IMR-90 (cell line): ENCODE measurements at places on chromosomes 16 and 17. TPM values are rescaled to one million over a fixed set of nuclear protein-coding genes. Genes with fewer than 3 reads are reported as not detected.

The COG4 gene
- total RNA-seq = 85.0 and 96.1 TPM in 2 replicates

The CD300A gene
- total RNA-seq = not detected in 2 replicates

GRCh38 chr17:37744961-37745800, at the start of gene HNF1B:
HNF1B (minus strand) TSS chr17:37745059; CDS start chr17:37744884, 175 bp downstream.
- DNase-seq = no peak

- no peak for DNase-seq
Measured at GRCh38 chr17:49344914-49345313, 17.1 kb downstream of the ZNF652 start.

The BCL6B gene
- total RNA-seq = not detected in 2 replicates

DNA sequence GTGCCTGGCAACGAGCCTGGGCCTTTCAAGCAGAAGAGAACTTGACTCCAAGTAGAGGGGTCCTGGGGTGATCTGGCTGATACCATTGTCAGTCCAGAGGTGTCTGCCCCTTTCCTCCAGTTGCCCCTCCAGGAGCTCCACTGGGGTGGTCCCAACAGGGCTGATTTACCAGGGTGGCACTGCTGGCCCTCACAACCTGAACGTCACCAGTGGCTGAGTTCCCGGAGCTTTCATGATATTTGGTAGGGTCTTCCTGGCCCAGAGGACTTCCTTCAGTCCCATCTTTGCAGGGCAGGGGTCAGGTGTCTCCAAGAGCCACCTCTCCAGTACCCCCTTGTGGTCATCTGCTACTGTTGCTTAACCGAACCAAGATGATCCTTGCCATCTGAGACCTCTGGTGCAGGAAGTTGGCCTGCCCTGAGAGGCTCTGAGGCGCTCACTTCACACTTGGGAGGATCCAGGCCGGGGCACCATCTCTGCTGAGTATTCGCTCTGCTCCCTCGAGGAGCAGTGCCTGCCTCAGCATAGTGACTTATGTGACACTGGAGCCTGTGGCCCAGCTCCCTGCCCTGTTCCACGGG, 3.5 kb downstream of the LIMD2 start:
- no peak for DNase-seq

- peak; percentile 49 for DNase-seq
Measured at GRCh38 chr17:49556223-49556943, 19.3 kb upstream of the NXPH3 start.

- DNase-seq = no peak
Measured at GRCh38 chr16:15770107-15770506, 86.7 kb downstream of the MYH11 start.

DNA sequence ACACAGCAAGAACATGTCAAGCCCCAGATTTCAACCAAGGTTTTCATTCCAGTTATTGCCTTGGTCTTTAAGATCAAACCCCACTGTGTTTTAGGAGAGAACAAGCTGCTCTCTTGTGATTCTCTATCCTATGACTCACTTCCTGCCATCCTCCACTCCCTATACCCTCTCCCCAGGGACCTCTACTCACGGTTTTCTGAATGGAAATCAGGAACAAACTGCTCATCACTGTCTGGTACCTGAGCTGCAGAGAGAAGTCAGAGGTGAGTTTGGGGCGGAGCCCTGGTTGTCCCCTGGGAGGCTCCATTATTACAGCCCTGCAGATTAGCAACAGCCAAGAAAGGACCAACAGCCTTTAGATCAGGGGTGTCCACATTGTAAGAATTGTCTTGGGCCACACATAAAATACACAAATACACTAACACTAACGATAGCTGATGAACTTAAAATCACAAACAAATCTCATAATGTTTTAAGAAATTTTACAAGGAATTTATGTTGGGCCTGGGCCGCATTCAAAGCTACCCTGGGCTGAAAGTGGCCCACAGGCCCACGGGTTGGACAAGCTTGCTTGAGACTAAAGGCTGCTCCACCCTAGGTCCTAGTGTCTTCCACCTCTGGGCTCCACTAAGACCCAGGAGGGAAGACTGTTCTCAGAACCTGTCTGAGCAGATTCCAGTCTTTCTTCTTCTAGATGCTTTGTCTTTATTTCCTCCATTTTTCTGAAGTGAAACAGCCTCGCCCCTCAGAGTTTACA, 9.7 kb downstream of the ETV4 start:
- DNase-seq = peak; percentile 71

DNA sequence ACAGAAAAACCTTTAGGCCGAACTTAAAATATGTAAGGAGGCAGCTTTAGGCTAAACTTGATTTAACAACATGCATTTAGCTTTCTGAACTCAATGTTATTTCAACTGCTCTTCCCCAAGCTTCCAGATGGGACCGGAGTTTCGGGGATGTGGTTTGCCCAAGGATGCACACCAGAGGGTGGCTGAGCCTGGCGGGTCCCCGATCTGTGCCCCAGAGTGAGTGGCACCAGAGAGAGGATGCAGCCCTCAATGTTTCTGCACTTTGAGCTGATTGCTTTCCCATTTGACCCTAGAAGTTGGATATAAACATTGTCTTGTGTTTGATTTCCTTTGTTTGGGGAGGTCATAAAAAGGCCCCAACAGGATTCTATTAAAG, 348.0 kb upstream of the TNRC6C start:
- DNase-seq = no peak

The CACNG5 gene
- total RNA-seq = not detected in 2 replicates

GRCh38 chr17:50697062-50697461, 10.7 kb downstream of the ANKRD40 start:
- DNase-seq = no peak

DNA sequence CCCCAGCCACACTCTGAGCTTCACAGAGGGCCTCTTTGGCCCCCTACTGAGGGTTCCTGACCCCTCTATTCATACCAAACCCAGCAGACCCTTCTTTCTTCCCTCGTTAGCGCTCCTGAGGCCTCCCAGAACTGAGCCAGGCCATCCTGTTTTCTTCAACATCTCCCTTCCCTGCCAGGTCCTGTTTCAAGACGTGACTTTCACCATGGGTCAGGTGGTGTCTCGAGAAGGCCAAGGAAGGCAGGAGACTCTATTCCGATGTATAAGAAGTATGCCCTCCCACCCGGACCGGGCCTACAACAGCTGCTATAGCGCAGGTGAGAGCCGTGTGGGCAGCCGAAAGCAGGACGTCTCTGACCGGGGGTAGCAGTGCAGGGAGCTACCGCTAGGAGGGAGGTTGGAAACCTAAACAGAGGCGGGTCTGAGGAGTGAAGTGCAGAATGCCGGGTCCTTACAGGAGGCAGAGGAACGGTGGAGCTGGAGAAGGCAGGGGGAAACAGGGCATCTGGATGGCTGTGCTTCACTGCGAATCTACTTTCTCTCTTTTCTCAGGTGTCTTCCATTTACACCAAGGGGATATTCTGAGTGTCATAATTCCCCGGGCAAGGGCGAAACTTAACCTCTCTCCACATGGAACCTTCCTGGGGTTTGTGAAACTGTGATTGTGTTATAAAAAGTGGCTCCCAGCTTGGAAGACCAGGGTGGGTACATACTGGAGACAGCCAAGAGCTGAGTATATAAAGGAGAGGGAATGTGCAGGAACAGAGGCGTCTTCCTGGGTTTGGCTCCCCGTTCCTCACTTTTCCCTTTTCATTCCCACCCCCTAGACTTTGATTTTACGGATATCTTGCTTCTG, 1.3 kb upstream of the SENP3 start:
- peak; percentile 49 for DNase-seq

DNA sequence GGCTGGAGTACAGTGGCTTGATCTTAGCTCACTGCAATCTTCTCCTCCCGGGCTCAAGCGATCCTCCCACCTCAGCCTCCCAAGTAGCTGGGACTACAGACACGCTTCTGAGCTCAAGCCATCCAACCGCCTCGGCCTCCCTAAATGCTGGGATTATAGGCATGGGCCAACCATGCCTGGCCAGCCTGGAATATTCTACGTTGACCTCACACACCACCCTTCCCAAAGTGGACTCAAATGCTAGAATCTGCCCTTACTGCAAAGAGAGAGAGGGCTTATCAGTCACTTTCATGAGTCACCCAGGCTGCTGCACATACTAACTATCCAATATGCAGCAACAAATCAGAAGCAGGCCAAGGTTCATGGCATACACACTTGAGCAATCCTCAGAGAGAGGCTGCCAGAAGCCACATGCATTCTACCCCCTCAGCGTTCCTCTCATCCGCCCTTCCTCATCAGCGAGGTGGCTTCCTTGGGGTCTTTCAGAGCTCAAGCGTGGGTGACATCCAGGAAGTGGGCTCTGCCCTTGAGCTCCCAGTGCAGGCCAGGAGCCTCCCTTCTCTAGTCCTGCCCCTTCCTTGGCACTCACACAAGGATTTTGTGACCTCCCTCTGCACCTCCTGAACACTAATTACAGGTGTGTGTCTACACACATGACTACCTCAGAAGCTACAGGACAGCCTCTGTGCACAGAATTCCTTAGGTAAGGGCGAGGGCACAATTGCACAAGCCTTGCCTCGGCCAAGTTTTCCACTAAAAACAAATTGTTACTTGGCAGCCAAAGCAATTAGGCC, 24.8 kb upstream of the SIAH1 start:
- DNase-seq = peak; percentile 96

- DNase-seq = peak; percentile 75
Measured at GRCh38 chr16:56558024-56558747, 6.7 kb upstream of the MT4 start.

The SOCS7 gene
- 6.5 and 7.5 TPM in 2 replicates for total RNA-seq

The WSB1 gene
- total RNA-seq = 112 and 140 TPM in 2 replicates

The MYH2 gene
- not detected in 2 replicates for total RNA-seq

The ARRB2 gene
- 3.9 and 6.1 TPM in 2 replicates for total RNA-seq

- no peak for DNase-seq
Measured at GRCh38 chr17:36723459-36724025, 122.2 kb downstream of the MRM1 start.

DNA sequence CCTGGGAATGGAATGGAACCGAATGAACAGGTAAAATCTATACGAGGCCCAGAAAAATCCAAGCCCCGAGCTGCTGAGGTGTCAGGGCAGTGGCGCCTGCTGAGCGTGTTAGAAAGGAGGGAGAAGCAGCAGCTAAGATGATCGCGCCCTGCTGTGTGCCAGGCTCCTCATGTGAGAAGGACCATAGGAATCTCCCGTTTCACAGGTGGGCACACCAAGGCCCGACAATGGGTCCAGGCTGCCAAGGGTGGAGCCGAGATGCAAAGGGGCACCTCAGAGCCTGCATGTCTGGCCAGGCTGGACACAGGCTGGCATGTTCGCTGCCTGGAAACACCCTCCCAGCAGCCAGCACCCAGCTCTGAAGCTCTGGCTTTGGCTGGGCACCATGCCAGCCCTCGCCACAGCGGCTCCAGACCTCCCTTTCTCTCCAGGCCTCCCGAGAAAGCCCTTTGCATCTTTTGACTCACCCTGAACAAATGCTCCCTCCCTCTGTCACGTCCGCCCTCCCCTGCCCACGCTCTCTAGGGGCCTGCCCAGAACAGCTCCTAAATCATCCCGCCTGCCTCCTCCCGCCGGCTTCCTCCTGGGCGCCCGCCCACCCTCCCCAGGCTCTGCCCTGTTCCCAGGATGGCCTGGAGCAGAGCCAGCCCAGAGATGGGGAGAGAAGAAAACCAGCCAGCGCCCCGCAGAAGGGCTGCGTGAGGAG, 217.8 kb upstream of the GSE1 start:
- peak; percentile 98 for DNase-seq

The MYADML2 gene
- not detected in 2 replicates for total RNA-seq

DNA sequence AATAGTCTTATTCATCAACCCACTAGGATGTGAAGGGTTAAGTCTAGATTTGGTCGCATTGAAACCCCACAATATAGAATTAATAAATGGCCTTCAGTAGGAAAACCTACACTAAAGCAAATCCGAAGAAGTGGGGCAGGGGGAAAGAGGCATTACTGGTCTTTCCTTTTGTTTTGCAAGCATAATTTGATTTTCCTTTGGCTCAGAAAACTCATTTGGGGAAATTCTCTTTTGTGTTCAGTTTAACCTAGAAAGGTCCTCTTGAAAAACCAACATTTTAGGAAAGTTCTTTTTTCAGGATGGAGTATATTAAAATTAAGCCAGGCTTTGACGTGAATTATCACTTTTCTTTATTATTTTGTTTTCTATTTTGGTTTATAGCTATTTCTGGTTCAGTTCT, 31.7 kb downstream of the ERCC4 start:
- no peak for DNase-seq

- peak; percentile 90 for DNase-seq
Measured at GRCh38 chr17:28347261-28347891, 10.0 kb downstream of the POLDIP2 start.
